ENCODE measurements at places on chromosomes 12 and 14.

GRCh38 chr14:53350866-53351265, 197.7 kb upstream of the DDHD1 start:
- no peak for DNase-seq

- no peak for DNase-seq
These were observed 73.7 kb downstream of the PRIMA1 start for GRCh38 chr14:93714605-93715004.

DNA sequence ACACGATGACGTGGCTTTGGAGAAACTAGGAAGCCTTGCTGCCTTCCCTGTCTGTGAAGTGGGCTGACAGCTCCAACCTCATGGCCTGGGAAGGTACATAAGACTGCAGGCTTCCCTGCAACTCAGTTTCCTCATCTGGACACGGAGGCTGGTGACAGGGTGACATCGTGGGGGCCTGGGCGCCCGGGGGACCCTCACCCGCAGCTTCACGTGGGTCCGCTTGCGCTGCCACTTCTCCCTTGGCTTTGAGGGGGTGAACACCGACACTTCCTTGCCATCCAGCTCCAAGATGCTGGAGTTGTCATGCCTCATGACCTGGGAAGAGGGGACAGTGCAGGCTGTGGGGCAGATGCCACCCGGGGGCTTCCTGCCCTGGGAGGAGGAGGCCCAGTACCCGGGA, 7.6 kb downstream of the ARL6IP4 start:
- DNase-seq: no peak

DNA sequence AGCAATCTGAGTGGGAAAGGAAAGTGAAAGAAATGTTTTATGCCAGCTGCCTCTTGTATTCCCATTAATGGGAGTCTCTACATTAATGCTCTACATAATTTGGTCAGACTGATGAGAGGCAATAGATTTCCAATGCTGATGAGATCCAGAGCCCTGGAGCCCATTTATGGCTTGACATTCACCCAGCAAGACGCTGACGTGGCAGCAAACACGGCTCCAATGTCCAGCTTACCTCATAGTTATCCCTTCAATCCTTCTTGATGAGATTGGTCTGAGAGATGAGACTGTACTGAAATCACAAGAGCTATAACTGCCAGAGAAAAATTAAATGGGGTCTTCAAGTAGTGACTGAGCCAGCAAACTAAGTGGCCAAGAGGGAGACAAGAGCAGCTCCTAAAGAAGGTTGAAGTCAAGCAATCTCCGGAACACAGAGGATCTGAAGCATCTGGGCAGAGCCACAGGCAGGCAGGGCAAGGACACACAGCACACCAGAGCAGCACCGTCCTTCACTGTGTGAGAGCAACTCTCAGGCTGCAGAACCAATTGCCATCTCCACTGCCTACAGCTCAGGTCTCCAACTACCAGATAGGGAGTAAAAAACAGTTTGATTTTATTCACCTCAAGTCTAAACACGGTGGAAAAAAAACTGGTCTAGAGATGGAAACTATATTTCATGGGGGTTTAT, 7.3 kb upstream of the MYO1A start:
- no peak for DNase-seq

GRCh38 chr12:127810041-127810440, 456.9 kb upstream of the TMEM132C start:
- DNase-seq: no peak

DNA sequence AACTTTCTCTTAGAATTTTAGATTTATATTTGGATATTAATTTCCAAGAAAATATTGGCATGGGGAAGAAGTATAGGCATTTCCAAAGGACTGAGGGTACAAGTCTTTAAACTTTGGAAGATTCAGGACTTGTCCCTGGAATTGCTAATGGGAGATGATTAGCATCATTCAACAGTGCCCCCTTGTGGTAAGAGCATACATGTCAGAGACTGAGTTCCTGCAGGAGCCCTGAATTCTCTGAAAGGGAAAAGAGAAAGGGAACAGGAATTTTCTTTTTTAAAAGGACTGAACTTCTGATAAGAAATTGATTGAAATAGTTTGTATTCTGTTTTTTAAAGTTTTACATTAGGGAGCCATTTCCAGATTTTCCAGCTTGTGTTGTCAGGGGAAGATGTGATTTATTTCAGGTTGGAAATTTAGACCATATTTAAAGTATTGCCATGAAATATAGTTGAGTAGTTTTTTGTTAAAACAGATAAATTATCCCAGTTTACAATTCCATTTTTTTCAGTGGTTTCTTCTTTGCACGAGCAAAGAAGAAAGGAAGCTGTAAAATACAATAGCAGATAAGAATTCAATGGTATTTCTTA, 44.0 kb upstream of the REP15 start:
- no peak for DNase-seq

- no peak for DNase-seq
These were observed 12.7 kb upstream of the FLRT2 start for GRCh38 chr14:85517114-85517688.

DNA sequence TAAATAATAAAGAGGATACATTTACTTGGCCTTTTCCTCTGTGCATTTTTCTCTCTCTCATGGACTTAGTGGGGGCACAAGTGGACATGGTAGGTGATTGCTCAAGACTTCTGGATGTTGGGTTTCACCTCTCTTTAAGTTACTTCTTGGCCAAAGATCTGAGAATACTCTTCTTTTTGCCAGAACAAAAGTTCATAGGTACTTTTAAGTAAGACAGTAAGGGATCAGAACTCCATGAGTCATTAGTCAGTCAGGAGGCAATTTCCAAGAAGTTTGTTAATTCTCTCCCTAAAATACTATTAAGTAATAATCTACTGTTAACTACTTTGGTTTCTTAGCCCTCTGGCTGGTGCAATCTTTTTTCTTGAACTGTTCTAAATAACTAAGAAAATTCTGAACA, 84.2 kb downstream of the GRIP1 start:
- DNase-seq: no peak

GRCh38 chr12:2431810-2432209, 363.0 kb upstream of the FKBP4 start:
- no peak for DNase-seq

DNA sequence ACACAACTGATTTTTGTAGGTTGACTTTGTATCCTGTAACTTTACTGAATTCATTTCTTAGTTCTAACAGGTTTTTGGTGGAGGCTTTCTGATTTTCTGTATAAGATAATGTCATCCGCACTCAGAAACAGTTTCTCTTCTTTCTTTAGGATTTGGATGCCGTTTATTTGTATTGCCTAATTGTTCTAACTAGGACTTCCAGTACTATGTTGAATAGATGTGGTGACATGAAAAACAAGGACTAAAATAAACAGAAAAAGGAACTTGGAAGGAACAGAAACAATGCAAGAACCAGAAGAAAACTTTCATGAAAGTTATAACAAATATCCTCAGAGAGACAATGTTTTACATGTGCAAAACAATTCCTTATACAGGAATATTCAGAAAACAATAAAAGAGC, 100.3 kb downstream of the GTF2A1 start:
- no peak for DNase-seq

DNA sequence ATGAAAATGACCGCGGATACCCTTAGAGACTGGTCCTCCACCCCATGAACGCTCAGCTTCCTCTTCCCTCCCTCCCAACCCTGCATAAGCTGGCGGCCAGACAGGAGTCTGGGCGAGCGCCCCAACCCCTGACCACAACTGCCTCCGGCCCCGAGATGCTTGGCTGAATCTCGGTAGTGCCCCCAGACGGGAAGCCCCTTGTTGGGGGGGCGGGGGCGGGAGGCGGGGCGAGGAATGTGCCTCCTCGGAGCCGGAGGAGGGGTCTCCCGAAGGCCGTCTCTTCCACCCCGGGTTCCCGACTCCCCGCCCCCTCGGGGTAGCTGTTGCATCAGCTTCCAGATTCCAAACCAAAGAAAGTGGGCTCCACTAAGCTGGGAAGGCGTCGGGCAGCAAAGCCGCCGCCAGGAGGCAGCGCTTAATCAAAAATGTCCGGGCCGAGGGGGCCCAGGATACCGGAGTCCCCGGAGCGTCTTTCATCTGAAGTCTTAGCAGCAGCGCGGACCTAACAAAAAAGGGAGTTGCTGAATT, 7.1 kb upstream of the MRPL52 start:
- peak; percentile 43 for DNase-seq

GRCh38 chr12:2406903-2407302, 354.1 kb downstream of the CACNA1C start:
- no peak for DNase-seq

- DNase-seq: no peak
These were observed 52.6 kb downstream of the VRK1 start for GRCh38 chr14:96849733-96850132.

- DNase-seq: no peak
These were observed 42.1 kb downstream of the STXBP6 start for GRCh38 chr14:25007832-25008231.

- DNase-seq: no peak
These were observed 365.2 kb downstream of the SEC23A start for GRCh38 chr14:38737686-38738407.

GRCh38 chr12:32039347-32039746, 67.3 kb upstream of the BICD1 start:
- DNase-seq: no peak

- DNase-seq: no peak
These were observed 91.0 kb upstream of the MON2 start for GRCh38 chr12:62375603-62376002.

GRCh38 chr12:132067182-132067581, 76.9 kb downstream of the DDX51 start:
- no peak for DNase-seq

DNA sequence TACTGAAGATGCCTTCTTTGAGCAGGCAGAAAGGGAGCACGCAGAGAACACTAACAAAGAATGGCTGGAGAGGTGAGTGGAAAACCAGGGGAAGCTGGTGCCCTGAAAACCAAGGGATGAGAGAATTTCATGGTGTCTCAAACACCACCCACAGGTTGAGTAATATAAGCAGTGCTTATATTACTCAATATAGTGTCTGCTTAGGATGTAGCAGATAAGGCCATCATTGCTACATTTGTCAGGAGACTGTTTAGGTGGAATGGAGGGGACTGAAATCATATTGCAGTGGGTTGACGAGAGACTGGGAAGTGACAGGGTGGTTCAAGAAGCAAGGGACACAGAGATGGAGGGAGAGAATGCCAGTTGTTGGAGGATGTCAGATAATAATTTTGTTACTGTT, 20.6 kb downstream of the PKP2 start:
- no peak for DNase-seq

DNA sequence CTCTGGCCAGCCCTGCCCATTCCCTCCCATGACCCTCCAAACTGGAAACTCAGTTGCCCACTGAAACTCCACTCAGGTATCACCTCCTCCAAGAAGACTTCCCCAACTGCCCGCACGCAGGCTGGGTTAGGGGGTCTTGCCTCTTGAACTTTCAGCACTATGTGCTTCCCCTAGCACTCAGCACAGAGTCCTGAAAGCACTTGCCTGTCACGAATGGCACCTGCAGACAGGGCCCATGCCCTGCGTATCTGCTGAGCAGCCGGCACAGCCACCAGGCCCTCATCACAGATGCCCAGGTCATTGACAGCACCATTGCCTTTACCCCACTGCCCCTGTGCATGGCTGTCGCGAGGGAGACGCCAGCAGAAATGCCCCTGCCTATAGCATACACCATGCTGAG, 11.2 kb downstream of the CCDC88C start:
- no peak for DNase-seq

DNA sequence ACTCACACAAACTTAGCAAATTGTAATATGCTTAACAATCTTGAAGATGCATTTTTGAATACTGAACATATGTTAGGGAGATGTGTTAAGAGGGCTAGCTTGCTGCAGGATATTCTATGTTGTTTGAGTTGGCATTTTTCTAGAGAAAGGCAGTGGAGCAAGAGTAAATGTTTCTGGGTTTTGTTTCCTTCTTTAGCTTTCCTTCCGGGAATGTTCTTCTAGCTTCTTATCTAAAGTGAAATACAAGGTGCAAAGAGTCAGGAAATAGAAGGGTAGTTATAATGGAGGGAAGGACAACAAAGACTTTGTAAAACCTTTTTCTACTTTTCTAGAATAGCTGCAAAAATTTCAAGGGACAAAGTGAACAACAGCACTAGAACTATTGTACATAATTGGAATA, 77.6 kb upstream of the KCNH3 start:
- no peak for DNase-seq

DNA sequence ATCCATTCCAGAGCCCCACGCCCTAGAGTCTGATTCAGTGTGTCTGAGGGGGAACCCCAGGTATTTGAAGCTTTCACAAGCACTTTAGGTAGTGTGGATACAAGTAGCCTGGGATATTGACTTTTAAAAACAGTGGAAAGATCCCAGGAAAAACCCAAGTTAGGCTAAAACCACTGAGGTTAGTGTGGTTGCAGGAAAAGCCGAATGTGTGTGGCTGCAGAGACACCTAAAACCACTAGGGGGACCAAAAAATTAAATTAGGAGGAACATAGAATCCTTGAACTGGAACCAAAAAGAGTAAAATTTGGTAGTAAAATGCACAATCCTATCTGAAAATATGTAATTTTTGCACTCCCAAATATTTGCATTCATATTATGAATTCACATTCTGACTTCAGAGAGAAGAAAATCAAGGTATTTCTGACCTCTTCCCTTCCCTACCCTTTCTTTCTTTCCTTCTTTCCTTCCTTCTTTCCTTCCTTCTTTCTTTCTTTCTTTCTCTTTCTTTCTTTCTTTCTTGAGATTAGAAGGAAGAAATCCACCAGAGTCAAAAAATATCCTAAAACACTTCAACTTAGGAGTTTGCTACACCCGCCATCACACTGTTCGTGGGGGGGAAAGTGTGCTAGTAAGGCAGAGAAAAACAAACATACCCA, 37.8 kb downstream of the SLCO1A2 start:
- DNase-seq: no peak

DNA sequence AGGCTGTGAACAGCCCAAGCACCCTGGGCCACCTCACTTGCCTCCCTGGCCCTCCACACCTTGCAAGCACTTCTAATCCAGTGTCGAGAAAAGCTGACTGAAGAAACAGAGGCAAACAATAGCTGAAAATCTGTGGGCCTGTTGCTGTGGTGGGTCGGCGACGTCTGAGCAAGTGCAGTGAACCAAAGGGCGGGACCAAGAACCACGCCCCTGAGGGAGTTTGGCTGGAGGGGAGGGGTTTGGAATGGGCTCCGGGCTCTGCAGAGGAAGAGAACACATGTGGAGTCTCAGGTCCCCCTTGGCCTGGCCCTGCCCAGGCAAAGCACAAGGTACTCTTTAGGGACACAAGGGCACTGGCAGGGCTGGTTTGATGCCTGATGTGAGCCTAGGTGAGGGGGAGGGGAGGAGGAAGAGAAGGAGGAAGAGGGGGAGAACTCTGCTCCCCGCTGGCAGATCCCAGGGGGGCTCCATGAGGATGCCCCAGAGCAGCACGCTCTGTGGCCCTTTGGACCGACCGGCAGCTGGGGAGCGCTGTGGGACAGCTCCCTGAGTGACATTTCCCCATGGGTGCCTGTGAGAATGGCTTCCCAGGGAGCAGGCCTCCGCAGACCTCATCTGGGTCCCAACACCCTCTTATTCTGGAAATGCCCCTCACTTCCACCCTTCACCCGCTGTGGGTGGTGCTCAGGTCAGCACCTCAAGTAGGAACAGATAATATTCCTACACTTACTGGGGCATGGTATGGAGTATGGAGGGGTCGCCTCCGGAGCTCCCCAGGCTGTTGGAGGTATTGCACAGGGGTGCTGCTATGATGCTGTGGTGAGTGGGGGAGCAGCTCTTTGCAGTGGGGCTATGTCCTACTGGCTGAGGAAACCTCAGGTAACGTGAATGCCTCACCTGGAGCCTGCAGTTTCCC, 85.5 kb downstream of the CPSF2 start:
- DNase-seq: no peak
